Stimulated activated CD4-positive, alpha-beta T cell treated with anti-CD3 and anti-CD28 coated beads, Interleukin-15, amount 100 ng/mL, for 1 hour (primary cell): ENCODE measurements at places on chromosomes 11 and 22.

DNA sequence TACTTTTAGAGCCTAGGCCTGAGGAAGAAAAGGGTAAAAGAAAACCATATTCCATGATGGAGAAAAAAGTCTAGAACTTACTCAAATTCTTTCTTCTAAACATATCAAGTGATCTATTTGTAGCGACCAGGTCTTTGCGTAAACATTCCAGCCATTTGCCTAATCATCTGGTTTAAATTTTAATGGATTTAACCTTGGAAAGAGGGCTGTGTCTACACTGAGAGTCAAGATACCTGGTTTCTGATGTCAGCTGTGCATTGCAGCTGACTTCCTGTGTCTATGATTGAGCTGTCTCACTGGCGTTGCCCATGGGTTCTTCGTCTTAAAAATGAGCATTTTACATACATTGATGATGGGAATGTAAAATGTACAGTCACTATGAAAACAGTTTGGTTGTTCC lies 10.0 kb upstream of the TMEM123 start:
- no peak for DNase-seq

GRCh38 chr22:46280999-46281623 lies 13.3 kb downstream of the TTC38 start:
- no peak for DNase-seq

DNA sequence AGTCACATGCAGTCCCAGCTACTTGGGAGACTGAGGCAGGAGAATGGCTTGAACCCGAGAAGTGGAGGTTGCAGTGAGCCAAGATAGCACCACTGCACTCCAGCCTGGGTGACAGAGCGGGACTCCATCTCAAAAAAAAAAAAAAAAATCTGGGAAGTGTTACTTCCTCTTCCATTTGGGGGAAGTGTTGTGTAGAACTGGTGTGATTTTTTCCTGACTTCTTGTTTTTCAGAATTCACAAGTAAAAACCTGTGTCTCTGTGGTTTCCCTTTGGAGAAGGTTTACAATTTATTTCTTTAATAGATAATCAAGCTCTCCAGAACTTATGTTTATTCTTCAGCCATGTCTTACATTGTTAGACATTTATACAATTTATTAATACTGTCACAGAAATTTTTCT lies 396.1 kb downstream of the BRD1 start:
- DNase-seq, result no peak

- DNase-seq, result no peak
Observed at GRCh38 chr11:100328626-100329340, 358.3 kb upstream of the ARHGAP42 start.

DNA sequence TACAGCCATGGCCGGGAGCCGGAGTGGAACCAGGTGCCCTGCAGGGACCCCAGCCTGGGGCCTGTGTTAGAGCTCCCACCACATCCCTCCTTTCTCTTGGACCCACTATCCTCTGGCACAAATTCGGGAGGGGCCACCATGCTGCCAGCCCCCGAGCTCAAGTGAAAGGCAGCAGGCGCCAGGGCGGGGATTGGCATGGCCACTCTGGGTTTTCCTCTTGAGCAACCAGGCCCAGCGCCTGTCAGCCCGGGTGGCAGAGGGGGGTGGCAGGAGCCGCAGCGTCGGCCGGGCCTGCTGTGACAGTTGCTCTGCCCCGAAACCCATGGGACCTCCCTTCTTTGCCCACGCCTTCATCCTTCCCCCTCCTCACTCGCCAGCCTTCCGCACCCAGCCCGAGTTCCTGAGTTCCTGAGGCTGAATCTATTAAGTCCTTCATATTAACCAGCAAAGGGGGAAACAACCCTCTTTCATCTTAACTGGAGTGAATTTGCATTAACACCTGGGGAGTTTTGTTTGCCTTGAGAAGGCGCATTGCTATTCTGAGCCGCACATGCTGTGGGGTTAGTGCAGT lies 16.8 kb upstream of the CABP7 start:
- no peak for DNase-seq

DNA sequence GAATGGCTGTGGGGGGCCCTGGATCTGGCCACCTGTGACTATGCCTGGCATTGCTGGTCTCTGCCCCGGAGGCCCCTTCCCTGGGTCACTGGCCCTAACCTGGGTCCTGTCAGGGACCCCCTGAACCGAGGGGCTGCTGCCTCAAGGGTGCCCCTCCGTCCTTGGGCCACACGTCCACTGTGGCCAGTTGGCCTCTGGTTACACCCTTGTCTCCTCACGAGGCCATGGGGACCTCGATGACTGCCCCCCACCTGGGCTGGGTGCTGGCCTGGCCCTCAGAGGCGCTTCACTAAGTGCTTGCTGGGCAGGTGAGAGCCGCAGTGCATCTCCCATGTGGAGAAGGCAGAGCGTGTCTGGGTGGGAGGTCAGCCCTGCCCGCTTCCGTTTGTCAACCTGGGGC lies 27.3 kb upstream of the FGF19 start:
- no peak for DNase-seq

DNA sequence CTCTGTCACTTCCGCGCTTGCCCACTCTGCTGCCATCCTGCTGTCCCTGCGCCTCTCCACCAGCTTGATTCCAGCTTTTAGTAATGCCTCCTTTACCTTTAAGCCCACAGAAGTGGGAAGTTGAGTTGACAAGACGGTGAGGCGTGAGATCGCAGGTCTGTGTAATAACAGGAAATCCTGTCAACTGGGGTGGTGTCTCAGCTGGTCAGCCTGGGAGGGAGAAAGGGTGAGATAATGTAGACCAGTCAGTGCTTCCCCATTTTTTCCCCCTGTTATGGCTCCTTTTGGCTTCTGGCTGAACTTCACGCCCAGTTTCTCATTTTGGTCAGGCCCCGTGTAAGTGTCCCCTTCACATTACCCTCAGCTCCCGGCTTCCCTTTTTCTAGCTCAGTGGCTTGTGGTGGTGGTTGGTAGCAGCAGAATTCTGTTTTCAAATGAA lies 98.9 kb downstream of the TRAF6 start:
- DNase-seq, result no peak

- no peak for DNase-seq
Observed at GRCh38 chr11:134537941-134538340, 125.9 kb upstream of the B3GAT1 start.

- DNase-seq, result peak; percentile 36
Observed at GRCh38 chr11:120952461-120953434, 71.2 kb upstream of the TBCEL start.

- no peak for DNase-seq
Observed at GRCh38 chr11:126081915-126082250, 19.2 kb upstream of the CDON start.

- no peak for DNase-seq
Observed at GRCh38 chr11:35144806-35145205, 5.8 kb downstream of the CD44 start.

DNA sequence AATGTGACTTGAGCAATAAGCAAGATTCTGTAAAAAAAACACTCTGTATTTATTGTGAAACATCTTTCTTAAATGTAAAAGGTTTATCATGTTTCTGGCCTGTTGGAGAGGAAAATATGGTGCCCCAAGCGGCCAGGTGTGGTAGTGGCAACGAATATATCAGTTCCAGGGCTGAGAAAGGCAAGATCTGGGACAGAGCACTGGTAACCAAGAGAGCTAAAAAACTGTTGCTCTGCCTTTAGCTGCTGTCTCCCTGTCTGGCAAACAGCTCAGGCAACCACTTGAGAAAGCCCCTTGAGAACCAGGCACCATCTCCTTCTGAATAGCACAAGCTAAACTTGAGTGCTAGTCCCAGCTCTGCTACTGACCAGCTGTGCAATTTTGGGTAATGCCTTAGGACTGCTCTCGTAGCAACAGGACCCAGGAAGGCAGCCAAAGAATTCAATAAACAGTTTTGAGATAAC lies 129.9 kb downstream of the KCNC1 start:
- no peak for DNase-seq

DNA sequence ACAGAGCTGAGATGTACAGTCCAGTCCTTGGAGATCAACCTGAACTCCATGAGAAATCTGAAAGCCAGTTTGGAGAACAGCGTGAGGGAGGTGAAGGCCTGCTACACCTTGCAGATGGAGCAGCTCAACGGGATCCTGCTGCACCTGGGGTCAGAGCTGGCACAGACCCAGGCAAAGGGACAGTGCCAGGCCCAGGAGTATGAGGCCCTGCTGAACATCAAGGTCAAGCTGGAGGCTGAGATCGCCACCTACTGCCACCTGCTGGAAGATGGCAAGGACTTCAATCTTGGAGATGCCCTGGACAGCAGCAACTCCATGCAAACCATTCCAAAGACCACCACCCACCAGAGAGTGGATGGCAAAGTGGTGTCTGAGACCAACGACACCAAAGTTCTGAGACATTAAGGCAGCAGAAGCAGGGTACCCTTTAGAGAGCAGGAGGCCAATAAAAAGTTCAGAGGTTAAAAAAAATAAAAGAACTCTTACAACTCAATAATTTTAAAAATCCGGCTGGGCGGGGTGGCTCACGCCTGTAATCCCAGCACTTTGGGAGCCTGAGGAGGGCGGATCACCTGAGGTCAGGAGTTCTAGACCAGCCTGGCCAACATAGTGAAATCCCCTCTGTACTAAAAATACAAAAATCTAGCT lies 69.9 kb upstream of the RTL6 start:
- DNase-seq, result peak; percentile 11

- DNase-seq, result no peak
Observed at GRCh38 chr22:26766510-26767350, 109.3 kb downstream of the MIAT start.

GRCh38 chr11:50298182-50298988 lies 265.7 kb downstream of the OR4C45 start:
- no peak for DNase-seq

DNA sequence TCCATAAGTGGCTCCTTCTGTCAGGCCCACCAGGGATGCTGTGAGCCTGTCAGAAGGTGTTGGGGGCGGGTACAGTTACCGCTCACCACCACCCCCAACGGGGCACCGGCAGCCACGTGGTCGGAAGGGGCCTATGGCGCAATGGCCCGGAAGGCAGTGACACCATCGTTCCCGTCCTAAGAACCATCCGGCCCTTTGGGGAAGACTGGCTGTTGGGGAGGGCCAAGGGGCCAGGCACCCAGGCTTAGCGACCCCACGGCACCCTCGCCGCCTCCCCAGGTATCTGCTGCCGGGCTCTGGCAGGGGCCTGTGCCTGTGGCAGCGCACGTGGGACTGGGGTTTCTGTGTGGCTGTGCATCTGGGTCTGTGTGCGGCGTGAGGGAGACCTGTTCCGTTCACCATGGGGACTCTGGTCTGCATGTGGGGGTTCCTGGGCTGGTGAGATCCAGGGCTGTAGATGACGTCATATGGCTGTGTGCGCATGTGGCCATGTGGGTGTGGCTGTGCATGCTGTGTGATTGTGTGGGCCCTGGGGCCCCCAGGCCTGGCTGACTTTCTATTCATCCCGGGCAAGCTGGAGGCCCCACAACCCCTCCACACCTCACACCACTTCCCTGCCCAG lies 717 bp downstream of the OSM start:
- peak; percentile 73 for DNase-seq

DNA sequence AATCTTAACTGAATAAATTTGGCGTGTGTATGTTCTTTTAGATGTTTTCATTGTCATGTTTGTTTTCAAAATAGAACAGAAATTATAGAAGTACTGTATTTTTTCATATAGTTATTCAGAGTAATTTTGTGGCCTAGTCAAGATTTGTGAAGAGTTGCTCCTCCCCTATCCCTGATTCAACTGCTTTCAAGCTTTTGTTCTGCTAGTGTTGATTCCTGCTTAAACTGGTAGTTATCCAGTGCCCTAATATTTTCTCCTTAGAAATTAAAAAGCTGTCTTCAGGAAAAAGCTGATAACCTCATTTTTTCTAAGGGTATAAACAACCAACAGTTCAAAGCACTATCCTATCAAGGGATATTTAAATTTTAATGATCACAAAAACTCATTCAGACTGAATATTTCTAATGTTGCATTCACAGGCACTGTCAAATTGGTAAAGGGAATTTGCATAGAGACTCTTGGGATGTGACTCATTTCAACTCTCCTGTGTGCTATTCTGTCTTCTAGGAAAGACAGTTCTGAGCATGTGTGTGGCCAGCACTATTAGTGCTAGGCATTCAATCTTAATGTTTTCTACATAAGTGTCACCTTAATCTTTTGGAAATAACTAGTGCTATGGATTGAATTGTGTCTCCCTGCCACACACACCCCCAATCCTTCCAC lies 1776.0 kb downstream of the LRRC4C start:
- no peak for DNase-seq

DNA sequence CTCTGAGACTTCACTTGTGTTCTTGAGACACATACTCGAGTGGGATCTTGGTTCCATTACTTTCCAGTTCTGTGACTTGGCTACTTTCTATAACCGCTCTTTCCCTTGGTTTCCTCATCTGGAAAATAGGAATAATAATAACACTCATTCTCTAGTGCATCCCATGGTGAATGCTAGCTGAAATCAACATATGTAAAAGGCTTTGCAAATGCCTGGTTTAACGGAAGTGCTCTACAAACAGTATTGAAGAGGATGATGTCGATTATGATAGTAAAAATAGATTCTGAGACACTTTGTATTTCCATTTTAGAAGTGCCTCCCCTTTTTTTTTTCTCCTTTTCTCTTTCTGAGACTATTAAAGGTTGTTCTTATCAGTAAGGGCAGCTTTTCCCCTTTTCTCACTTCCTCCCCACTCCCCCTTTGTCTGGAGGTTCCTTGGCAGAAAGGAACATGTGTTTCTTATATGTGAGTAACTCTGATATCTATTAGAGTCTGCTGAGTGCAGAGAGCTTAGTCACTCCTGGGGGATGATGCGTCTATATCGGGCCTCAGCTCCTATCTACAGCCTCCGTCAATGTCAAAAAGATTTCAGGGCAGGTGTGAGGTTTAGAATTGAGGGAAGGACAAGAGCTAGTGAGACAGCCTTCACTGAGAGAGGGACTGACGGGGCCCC lies 489.3 kb downstream of the NTM start:
- DNase-seq, result no peak

- no peak for DNase-seq
Observed at GRCh38 chr11:122843281-122844141, 5.2 kb downstream of the CRTAM start.

- DNase-seq, result no peak
Observed at GRCh38 chr11:46006418-46007070, 84.1 kb downstream of the LARGE2 start.

GRCh38 chr11:2911785-2912391 lies 17.3 kb downstream of the PHLDA2 start:
- no peak for DNase-seq

- no peak for DNase-seq
Observed at GRCh38 chr11:9386901-9387300, 2.4 kb downstream of the IPO7 start.

DNA sequence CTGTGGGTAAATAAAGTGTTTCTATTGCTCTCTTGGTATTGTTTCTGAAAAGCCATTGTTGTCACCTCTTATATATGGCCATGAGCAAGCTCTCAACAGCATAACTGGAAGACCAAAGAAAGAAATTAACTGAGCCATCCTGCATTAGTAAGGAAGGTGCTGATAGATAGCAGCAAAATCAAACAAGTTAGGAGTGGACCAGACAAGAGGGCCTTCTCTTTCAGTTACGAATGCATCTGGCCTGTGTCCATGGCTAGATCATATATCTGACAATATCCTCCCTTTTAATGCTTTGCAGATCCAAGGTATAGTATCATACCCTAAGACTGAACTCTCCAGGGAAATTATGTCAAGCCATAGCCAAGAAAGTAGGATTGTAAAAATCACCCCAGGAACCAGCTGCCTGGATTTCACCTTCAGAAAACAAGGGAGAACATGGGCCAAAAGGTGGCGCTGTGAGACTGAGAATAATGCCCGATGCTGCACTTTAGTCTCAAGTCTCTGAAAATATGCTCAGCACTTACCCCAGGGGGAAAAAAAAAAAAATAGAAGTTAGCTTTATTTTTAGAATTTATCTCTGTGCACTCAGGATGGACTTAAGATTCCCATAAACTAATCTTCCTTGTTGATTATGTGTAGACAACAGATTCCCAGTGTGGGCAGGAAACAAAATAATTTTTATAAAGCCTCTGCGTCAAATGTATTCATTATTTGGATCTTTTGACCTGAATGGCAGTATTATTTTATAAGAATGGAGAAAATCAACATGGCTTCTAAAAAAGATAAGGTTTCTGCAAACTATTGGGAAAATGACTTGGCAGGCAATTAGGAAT lies 415.1 kb downstream of the ETS1 start:
- peak; percentile 74 for DNase-seq
